ENCODE measurements at places on chromosomes 16 and 17. TPM values are rescaled to one million over a fixed set of nuclear protein-coding genes. Genes with fewer than 3 reads are reported as not detected.

Gene TMC7
- 4.3 TPM for total RNA-seq

Gene TBC1D3G
- total RNA-seq = not detected

Gene FN3KRP
- 20.3 TPM for total RNA-seq

Gene GPR179
- 0.05 TPM for total RNA-seq

Gene GAS2L2
- not detected for total RNA-seq

DNA sequence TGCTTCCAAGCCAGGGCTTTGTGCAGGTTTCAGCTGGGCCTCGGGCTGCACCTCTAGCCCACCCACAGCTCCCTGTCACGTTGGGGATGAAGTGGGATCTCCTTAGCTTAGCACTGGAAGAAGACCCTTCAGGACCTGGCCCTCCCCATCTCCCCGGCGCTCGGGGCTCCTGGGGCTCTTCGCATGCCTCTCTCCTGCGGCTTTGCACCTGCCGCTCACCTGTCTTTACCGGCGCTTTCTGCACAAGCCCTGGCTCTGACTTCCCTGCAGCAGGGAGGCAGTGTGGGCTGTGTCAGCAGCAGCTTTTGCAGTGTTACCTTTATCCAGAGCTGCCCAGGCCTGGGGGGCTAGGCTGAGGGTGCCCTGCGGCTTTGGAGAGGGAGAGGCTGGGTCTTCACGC is 52.3 kb downstream of the NT5M start:
- DNase-seq = no peak

DNA sequence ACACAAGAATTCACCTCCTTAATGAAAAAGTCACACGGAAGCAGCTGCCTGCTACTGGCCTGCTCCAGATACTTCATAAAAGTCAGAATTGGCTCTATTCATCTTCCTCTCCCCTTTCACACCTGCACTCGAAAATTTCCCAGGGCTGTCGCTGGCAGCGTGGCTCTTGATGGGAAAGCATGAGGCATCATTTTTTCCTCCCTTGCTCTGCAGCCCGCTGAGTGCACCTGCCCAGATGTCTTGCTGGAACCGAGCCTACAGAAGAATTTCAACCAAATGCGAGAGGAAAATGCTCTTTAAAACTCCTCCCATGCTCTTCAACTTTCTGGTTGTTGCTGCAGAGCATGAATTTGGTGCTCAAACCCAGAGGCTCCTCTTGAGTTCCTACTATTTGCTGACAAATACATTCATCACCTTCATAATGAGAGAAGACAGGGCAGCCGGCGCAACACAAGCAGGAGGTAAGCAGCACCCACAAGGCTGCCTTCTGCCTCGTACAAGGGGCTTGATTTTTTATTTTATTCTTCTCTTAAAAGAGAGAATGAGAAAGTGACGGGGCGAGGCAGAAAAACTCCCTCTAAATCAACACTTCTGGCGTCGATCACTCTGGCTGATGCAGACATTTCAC is 146.8 kb downstream of the ZFHX3 start:
- DNase-seq = no peak

GRCh38 chr16:28217326-28217725 is 5.6 kb upstream of the XPO6 start:
- DNase-seq = no peak

- no peak for DNase-seq
Observed at GRCh38 chr17:80109713-80110446, 8.5 kb downstream of the GAA start.

DNA sequence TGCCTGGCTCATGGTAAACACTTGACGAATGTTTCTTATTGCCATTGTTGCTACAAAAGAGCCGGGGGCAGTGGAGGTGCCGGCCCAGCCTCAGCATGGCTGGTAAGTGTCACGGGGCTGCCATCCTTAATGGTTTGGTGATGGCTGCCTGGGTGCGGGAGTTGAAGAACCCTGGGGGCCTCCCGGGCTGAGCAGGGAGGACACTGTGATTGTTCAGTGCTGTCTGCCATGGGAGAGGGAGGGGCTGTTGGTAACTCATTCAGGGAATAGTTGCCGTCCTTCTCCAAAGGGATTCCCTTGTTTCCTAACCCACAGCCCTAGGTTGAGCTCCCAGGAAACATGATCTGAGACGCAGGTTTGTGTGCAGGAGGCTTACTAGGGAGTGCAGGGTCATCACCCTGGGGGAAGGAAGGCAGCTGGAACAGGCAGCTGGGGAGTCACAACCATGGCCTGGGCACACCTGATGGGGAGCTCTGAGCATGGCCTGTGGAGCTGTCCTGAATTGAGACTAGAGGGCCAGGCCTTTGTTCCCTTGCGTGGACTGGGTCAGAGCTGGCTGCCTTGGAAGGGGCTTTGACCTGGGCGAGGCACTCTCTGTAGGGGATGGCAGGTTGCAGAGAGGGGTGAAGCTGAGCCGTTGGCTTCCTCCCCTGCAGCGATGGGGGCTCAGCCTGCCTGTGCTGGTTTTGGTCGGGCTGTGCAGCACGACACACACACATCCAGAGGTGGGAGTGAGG is 85.7 kb downstream of the PLCG2 start:
- DNase-seq = no peak

DNA sequence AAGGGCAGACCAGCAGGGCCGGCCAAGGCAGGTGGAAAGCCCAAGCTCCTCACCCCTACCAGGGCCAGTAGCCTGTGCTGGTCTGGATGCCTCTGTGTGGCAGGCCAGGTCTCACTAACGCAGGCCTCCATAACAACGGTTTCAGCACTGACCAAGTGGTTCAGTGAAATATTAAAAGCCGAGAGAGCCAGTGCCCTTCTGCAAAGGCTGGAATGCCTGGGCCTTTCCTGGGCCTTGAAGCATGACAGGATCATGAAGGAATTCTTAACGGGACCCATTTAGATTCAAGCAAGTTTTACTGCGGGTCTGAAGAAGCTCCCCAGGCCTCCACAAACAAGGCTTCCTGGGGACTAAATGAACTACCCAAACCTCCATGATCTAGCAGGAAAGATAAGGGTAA is 16.3 kb downstream of the ADAD2 start:
- no peak for DNase-seq

DNA sequence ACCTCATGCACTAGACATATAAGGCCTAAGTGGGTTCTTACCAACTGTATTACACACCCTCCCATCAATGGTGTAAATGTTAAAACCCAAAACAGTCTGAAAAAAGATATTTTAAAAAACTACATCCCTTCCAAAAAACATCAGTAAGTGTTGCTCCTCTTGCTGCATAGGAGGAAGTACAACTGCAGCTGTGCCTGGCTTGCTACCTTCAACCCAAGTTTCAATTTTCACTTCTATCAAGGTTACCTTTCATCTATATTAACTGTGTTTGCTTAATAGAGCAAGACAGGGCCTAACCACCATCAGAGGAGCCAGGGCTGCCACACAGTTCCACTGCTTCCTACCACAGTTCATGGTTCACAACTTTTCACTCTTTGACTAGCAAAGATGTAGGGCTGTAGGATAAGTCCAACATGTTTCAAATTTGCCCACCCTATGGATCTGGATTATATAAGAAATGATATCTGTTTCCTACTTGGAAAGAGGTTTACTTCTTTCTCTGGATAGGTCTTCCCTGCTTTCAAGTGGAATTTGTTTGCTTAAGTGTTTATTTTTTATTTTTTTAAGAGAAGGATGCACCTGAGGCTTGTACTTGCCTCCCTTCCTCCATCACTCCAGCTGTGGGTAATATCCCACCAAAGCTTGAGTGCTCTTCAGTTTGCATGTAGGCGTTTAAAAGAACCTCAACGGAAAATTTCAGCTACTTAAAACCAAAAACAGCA is 56.7 kb downstream of the GRB7 start:
- DNase-seq = no peak

DNA sequence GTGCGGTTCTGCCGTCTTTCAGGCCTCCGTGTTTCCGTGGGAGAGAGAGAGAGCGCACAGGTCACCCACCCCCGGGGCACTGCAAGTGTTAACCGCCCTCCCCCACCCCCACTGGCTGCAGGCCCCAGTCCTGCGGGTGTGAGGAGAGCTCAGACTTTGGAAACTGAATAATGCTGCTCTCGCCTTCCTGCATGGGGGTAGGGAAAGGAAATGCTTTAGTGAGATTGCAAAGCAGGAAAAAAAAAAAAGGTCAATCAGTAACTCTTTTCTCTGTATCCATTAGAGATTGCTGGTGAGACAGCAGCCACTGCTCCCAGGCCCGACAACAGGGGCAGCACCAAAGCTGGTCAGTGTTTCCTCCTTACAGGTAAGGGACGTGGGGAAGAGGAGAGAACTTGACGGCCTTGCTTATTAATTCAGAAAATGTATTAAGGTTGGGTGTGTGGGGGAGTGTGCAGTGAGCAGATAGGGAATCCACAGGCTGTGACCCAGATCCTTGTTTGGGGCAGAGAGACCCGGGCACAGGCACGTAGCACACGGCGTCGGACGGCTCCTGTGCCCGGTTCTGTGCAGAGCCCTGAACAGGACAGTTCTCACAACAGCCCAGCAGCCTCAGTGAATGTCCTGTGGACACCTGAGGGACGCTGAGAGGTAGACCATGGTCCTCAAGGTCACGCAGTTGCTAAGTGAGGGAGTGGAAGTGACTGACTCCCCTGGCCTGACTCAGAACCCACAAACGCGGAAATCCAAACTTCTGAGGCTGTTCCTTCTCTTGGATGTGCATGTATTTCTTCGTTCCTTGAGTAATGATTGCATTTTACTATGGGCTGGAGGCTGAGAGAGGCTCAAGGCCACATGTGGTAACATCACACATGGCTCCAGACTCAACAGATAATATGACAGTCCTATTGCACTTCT is 156.5 kb downstream of the FOXL1 start:
- DNase-seq = no peak

DNA sequence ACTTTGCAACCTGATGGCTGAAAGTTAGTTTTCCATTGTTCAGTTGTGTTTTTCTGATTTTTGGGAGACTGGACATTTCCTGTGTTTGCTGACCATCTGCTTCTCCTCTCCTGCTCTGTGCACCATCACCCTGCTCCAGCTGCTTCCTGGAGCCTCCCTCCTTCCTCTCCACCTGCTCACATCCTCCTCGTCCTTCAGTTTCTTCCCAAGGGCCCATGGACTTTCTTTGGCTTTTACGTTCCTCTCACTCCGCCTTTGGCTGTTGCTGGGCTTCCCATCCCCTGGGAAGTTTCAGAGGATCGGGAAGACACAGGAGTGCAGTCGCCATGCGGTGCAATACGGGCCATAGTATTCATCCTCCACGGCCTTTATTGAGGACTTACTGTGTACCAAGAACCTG is 61.6 kb downstream of the TNFRSF13B start:
- DNase-seq = no peak

- no peak for DNase-seq
Observed at GRCh38 chr16:5064915-5065314, 841 bp downstream of the C16orf89 start.
